Suppressor macrophage (primary cell): ENCODE measurements at places on chromosomes 5 and 9.

DNA sequence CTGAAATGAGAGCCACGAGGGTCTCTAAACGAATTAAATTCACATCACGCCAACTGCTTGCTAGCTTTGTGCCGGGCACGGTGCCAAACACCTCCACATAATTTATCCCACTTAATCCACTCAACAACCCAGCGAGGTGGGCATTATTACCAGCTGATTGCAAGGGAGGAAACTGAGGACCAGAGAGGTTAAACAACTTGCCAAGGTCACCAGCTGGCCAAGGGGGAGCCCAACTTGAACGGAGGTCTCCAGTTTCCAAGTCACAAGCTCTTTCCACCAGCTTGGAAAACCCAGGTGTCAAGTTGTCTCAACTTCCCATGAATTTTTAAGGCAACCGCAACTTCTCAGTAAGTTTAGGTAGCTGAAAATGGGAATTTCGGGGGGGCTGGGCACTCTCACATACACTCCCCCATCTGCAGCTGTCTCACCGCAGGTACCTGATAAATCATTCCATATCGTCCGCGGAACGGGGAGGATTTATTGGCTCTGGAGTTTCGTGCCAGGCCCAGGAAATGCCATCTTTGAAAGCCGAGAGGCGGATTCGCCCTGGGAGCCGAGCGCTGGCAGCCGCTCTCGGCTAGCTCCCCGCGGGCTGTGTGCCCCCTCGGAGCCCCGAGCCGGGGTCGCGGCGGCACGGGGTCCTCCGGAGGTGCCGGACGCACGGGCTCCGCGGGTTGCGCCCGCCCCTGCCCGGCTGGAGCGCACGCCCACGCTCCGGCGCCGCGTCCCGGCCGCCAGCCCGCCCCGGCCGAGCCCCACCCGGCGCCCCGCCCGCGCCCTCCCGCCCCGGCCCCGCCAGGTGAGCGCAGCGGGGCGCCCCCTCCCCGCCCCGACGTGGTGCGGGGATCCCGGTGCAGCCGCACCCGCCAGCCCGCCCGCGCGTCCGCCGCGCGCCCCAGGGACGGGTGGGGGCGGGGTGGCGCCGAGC is 617 bp downstream of the PTPN3 start:
- no peak for DNase-seq

DNA sequence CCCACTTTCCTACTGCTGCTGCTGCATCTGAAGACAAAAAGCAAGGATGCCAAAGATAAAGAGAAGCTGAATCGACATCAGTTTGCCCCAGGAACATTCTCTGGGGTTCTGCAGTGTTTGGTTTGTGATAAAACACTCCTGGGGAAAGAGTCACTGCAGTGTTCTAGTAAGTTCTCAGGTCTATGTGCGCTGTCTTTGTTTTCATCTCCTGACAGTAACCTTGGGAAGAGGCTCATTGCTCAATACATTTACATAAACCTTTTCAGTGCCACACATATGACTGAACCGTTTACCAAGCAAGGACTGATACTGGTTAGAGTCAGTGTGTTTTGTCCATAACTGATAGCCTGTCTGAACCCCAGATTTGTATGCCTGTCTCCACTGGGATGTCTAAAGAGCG is 232.1 kb downstream of the ARHGEF28 start:
- no peak for DNase-seq

GRCh38 chr9:90021216-90021906 is 416.5 kb downstream of the GADD45G start:
- DNase-seq = no peak

GRCh38 chr9:124758691-124759090 is 12.4 kb downstream of the NR6A1 start:
- DNase-seq = no peak

DNA sequence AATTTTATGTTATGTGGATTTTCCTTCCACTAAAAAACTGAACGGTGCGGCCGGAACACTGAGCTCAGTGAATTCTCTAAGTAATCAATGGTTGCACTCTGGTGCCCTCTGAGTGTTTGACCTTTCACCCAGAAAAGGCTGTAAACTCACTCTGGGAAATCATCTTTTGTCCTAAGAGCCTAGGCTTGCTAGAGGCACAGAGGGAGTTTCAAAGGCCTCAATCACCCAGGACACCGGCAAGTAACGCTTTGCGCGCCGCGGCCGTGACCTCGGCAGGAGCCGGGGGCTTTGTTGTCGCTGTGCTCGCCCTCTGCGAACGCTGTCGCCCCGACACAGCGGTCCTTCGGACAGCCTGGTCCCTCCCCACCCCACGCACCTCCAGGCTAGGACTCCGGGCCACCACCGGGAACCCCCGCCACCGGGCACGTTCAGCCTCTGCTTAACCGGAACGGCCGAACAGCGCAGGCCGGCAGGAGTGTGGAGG is 703 bp downstream of the ISCA1 start:
- DNase-seq = no peak

GRCh38 chr5:37777432-37778130 is 62.3 kb downstream of the GDNF start:
- no peak for DNase-seq

DNA sequence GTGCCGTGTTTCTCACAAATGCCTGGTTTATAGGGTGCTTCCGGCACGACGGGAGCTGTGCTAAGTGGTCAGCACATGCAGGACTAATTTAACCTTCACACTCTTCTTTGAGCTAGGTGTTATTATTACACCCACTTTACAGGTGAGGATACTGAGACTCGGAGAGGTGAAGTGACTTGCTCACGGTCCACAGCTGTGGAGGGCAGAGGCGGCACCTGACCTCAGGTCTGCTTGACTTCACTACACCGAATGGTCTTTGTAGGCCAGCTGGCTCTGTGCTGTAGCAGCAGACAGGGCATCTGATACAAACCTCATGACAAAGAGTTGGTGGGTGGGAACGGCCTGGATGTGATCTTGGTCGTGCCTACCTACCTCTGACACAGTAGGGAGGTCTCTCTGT is 102.0 kb upstream of the BOD1 start:
- no peak for DNase-seq

- DNase-seq = no peak
Observed at GRCh38 chr9:124870723-124871122, 8.8 kb downstream of the ARPC5L start.

- peak; percentile 97 for DNase-seq
Observed at GRCh38 chr9:129885670-129886106, 50.4 kb downstream of the USP20 start.

- DNase-seq = peak; percentile 60
Observed at GRCh38 chr5:157670662-157671591, at the start of gene C5orf52. C5orf52 (plus strand) TSS chr5:157671533; CDS start chr5:157671615, 82 bp downstream.

DNA sequence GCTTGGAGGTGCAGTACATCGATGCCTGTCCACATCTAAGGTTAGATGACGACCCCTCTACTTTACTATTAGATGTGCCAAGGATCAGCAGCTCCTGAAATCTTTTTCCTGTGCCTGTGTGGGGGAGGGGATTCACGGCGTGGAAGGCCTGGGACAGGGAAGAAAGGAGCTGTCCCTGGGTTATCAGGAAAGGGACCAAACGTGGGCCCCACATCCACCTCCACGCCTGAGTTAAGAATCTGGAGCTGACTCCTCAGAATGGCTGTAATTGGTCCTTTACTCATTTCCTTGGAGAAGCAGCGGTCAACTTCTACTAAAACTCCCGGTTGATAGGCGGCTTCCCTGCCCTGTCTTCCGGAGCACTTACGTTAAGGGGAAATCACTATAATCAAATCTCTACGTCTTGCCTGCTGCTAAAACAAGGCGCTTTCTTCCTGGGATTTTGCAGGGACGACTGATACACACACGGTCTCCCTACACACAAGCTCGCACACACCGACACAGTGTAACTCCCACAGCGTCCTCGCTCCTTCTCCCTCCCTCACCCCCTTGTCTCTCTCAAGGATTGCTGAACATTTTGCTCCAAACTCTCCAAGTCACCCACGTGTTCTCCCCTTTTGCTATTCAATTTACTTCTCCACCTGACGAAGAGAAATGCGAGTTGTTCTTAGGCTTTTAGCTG is 1.4 kb downstream of the PDE4D start:
- no peak for DNase-seq

- DNase-seq = no peak
Observed at GRCh38 chr5:161403996-161404395, 142.5 kb downstream of the GABRB2 start.

- DNase-seq = peak; percentile 45
Observed at GRCh38 chr5:143714629-143715028, 97.3 kb upstream of the HMHB1 start.

DNA sequence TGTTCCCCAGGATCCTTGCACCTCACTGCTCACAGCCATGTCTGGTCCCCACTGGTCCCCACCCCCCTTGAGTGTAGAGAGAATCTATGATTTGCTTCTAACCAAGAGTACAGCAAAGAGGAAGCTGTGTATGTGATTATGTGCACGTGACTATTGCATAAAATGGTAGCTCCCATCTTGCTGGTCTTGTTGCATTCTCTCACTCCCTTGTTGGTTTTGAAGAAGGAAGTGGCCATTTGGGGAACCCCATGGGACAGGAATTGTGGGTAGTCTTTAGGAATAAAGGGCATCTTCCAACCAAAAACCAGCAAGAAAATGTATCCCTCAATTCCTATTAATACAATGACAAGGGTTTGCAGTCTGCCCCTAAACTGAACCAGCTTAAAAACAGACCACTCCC is 5.2 kb upstream of the FCN2 start:
- DNase-seq = peak; percentile 48

DNA sequence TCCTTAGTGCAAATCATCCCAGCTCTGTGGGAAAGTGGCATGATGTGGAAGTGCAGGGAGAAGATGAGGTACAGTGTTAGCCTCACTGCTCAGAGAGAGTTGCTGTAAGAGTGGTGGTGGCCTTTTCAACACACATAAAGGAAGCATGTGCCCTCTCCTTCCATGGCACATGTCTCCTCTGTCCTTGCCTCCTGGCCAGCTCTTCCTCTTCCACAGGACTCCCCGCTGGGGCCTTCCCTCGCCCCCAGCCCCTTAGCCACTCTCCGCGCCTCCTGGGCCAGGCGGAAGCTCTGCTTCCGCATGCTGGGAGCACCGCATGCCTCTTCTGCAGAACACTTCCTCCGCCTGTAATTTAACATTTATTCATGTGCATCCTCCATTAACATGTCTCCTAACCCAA is 4.8 kb upstream of the KCNMB1 start:
- DNase-seq = peak; percentile 60

- no peak for DNase-seq
Observed at GRCh38 chr5:57194653-57195052, 20.8 kb downstream of the GPBP1 start.

- peak; percentile 21 for DNase-seq
Observed at GRCh38 chr5:179343719-179344430, 1.4 kb downstream of the ADAMTS2 start.

DNA sequence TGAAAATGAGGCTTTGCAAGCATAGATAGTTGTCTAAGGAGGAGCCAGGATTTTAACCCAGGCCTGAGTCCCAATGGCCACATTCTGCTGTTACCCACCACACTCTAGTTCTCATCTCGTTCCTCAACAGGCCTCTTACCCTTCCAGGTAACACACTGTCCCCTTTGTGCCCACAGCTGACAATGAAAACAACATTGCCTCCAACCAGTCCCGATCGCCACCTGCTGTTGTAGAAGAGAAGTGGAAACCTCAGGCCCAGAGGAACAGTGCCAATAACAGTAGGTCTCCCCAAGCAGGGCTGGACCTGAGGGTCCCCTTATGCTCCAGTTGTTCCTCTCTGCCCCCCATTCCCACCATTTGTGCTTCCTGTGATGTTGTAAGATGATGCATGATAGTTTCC is 30.4 kb downstream of the AMBP start:
- peak; percentile 7 for DNase-seq

- DNase-seq = no peak
Observed at GRCh38 chr5:73825736-73826135, 199.7 kb downstream of the ARHGEF28 start.

DNA sequence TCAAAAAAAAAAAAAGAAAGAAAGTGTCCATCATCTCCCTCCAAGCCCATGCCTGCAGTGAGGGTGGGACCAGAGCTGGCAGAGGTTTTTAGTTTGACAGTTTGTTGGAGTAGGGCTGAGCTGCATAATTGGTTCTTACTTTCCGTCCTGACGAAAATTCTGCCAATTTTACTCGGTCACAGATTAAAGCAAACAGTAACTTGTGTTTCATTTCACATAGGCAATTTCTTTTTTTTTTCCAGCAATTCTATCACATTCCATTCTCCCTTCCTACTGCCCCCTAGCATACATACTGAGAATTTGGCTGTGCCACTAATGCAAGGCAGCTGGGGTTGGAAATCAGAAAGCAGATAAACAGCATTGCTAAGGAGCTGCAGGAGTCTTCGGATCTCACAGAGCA is 132.4 kb downstream of the FRMD3 start:
- DNase-seq = no peak

GRCh38 chr9:91880378-91880972 is 69.6 kb downstream of the ROR2 start:
- DNase-seq = no peak

DNA sequence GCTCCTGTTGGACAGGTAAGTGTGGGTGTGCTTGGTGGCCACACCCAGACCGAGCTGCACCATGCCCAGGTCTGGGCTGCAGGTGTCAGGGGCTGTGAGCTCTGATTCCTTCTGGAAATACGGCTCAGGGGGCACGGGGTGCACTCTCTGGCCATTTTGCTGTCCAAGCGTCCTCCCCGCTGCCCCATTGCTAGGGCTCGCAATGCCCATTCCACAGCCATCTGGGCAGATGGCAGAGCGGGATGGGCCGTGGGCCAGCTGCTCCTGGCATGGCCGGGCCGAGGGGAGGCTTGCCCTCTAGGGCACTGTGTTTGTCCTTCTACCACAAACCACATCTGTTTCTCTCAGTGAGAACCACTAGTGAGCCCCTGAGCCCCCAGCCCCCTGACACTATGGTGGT is 67.9 kb upstream of the RXRA start:
- DNase-seq = no peak

- no peak for DNase-seq
Observed at GRCh38 chr9:116543731-116544400, 143.2 kb upstream of the TRIM32 start.

- DNase-seq = no peak
Observed at GRCh38 chr5:82396396-82396795, 118.2 kb upstream of the RPS23 start.

- no peak for DNase-seq
Observed at GRCh38 chr5:174065528-174066197, 20.2 kb downstream of the NSG2 start.

DNA sequence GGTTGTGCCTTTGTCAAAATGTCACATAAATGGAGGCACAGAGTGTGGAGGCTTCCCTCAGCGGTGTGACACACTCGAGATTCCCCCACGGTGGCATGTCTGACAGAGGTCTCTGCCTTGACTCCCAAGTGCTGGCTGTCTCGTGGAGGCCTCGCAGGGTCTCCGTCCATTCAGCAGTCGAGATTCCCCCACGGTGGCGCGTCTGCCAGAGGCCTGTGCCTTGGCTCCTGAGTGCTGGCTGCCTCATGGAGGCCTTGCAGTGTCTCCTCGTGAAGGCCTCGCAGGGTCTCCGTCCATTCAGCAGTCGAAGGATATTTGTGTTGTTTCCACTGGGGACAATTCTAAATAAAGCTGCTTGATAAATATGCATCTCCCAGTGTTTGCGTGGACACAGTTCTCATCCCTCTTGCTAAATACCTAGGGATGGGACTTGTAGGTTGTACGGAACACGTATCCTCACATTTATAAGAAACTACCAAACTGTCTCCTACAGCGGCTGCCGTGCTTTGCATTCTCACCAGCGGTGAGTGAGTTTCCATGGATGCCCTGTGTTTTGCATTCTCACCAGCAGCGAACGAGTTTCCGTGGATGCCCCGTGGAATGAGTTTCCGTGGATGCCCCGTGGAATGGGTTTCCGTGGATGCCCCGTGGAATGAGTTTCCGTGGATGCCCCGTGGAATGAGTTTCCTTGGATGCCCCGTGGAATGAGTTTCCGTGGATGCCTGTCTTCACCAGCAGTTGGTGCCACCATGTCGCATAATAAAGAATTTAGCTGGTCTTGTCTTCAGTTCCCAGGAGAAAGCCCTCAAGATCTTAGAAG is 25.8 kb downstream of the PNPLA7 start:
- no peak for DNase-seq

GRCh38 chr9:131405858-131406537 is 12.1 kb downstream of the PRRC2B start:
- no peak for DNase-seq
